ENCODE measurements at places on chromosomes 5 and 9.

DNA sequence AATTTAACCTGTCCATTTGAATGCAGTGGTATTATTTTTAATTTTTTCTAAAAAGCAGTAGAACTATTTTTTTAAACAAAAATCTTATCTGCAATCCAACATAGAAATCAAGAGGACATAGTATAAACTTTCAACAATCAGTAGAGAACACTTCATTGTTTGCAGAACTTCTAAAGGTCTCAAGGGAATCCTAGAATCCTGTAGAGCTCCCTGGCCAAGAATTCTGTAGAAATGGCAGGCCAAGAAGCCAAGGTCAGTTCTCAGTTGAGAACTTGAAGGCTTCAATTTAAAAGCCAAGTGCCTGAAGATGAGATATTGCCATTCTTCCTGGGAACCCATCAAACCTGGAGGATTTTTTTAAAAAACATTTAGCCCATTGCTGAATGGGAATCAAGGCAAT is 199.2 kb upstream of the KLF4 start:
- no peak for DNase-seq

DNA sequence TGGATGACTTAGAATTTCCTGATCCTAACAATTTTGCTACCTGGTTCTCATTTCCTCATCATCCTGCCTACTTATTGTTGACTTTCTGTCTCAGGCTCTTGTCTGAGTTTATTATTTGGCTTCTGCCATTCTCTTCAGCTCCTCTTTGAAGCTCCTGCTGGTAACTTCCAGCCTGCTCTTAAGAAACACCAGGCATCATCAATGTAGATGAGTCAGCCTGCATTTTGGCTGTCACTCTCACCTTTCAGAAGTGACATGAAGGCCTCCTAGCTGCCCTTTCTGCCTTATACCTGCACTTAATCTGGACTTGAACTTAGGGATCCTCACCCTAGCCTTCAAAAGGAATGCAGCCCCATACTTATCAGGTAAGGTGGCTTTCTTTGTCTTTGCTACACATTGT is 551.8 kb upstream of the ZNF608 start:
- no peak for DNase-seq

DNA sequence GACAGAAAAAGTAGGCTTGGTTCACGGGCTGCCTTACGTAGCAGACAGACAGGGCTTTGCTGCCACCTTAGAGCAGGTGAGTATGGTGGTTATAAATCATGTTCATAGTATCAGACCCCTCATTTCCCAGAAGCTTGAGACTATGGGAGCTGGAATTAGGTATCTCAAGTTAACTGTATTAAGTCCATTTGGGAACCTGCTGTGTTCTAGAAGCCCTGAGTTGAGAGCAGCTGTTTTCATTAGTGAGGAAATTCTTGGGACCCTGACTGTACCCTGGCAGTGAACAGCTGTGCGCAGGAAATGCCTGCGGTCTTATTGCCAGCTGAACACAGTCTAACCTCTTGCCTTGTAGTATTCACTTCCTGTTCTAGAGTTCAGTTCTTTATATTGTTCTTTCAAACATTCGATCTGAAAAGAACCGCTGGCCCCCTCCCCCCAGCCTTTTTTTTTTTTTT is 29.8 kb downstream of the UGCG start:
- DNase-seq = no peak

GRCh38 chr5:67050635-67051034 is 146.0 kb downstream of the CD180 start:
- DNase-seq = no peak

DNA sequence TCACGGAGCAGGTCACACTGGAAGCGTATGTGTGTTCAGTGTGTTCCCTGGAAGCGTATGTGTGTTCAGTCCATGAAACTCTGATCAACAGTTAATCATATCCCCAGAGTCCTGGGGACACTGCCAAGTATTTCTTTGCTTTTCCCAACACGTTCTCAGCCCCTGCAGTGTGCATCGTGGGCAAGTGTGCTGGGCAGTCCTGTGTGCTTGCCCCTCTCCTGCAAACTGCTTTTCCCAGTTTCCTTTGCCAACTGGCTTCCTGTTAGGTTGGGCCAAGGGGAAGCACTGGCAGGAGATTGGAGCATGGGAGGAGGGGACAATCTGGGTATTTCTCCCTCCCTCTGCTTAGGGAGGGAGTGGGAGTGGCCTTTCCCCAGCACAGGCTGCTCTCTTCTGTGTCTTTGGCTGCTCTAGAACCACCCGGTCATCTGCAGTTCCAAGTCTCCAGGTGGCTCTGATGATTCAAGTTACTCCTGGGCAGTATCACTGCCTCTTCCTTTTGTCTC is 36.8 kb upstream of the NEK6 start:
- no peak for DNase-seq

Measured in right kidney (tissue), 9 donors.